Stimulated activated CD8-positive, alpha-beta memory T cell treated with anti-CD3 and anti-CD28 coated beads, Interleukin-15, amount 100 ng/mL, for 48 hours (primary cell): ENCODE measurements at places on chromosomes 5 and 9.

- DNase-seq: no peak
Measured at GRCh38 chr9:38108326-38108725, 39.3 kb upstream of the SHB start.

DNA sequence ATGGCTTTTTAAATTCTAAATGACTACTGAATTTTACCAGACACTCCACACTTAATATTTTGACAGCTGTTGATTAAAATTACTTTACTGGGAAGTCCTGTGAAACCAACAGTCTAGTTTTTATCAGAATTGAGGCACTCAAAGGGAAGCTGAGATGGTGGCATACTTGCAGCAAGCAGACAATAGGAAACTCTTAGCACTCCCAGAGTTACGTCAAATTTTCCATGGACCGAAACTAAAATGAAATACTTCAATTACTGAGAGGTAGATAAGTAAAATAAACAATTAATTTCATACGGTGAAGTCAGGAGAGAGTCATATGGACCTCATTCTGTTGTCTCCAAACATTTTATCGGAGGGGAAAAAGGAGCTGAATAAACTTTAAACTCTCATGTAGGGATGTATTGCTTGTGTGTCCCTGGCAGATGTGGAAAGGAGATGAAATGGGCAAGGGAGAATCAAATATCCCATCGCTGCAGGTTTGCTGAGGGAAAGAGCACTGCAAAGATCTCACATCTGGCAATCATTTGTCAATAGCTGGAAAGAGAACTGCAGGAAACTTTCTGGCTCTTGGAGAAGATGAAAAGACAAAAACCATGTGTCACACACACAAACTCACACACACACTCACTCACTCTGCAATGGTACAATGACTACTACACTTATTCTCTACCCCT is 189.4 kb downstream of the BNC2 start:
- DNase-seq: no peak

DNA sequence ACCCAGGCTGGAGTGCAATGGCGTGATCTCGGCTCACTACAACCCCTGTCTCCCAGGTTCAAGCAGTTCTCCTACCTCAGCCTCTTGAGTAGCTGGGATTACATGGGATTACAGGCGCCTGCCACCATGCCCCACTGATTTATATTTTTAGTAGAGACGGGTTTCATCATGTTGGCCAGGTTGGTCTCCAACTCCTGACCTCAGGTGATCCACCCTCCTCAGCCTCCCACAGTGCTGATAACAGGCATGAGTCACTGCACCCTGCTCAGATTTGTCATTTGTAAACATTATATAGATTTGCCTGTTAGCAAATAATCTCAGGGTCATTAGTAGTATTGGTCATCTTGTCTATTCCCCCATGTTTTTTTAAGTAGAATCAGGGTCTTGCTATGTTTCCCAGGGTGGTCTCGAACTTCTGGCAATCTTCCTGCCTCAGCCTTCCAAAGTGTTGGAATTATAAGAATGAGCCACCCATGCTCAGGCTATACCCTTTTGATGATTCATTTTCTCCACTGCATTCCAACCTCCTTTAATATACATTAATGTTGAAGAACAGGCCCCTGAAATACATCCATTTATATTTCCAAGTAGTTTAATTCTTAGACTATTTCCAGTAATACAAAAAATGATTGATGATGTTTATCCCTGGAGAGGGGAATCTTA is 17.3 kb downstream of the CENPH start:
- DNase-seq: no peak

GRCh38 chr5:139635606-139636206 is 12.4 kb upstream of the CXXC5 start:
- no peak for DNase-seq

DNA sequence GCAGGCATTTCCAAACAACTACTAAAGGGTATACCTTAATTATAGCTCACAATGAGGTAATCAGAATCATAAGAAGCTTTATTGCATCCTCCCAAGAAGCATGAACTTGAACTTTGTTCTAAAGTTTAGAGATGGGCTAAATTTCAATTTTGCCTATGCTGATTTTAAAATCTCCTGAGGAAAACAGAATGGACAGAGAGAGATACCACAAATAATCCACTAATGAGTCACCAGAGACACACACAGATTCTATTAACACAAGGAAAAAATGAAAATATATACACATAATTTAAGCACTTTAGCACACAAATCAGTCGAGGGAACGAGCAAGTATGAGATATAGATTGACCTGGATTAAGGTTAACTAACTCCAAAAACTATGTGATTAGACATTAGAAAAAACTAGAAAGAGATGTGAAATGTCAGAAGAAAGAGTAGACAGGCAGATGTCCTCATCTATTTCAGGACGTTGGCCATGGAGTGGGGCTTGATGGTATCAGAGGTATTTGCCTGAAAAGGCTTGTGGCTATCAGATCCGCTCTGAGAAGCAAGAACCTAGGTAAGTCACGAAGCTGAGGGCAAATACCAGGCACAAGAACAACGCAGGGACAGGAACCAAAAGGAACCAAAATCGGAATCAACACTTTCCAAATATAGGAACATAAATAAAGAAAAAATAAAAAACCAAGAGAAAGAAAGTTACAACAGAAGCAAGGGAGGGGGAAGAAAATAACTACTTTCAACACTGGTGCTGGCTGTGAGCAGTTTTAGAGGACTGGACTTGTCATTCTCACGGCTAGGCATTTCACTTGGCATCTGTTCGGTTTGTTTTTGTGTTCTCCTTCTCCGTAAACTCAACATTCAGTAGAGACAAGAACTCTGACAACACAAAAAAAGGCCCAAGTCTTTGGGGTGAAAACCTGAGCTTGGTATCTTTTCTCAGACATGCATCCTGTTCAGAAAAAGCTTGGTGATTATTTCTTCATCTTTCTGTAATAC is 294.6 kb upstream of the PUM3 start:
- no peak for DNase-seq

DNA sequence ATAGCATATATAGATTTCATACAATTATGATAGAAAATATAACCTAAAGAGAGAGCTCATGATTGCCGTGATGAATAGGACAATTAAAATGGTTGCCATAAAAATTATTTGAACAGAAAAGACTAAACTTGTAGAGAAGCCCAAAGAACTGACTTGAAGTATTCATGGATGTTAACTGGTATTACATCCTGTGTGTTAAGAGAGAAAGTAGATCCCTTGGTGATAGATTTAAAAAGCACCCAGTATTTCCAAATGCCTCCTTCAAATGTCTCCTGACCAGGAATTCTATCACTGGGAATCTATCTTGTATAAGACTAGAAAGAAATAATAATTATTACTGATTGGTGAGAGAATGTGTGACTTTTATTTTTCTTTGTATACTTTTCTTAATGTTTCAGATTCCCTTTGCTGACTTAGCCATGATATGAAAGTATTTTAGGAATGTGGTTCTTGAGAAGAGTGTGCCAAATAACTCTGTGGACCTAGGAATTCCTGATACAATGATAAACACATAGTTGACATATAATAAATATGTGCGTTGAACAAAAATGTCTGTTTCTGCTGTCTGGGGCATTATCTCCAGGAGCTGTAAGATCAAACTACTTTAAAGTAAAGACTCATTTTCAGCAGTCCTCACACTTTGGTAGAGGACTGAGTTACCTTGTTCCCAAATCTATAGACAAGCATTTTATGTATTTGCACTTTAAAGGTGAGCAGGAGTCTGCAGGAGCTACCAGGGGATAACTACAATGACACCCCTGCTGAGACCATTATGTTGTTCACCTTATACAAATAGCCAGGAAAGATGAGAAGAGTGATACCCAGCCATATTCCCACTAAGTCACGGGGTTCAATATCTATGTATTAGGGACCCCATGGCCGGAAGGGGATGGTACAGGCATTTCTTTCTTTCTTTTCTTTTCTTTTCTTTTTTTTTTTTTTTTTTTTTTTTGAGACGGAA is 211.1 kb upstream of the TLE4 start:
- DNase-seq: no peak

DNA sequence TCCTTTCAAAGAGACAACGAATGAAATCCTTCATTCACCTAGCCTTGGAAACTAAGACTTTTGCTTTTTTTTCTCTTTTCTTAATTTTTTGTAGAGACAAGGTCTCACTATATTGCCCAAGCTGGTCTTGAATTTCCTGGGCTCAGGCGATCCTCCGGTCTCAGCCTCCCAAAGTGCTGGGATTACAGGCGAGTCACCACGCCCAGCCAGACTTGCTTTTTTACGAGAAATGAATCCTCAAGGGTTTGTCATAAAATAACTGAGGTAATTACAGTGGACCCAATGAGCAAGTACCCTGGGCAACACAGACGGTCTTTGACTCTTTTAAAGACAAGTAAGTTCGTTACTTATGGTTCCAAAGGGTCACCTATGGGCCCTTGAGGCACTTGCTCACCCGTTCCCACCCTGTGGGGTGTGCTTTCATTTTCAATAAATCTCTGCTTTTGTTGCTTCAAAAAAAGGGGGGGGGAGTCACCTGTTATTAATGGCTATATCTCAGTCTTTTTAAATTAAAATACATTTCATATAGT is 70.4 kb downstream of the TRPM6 start:
- DNase-seq: no peak

DNA sequence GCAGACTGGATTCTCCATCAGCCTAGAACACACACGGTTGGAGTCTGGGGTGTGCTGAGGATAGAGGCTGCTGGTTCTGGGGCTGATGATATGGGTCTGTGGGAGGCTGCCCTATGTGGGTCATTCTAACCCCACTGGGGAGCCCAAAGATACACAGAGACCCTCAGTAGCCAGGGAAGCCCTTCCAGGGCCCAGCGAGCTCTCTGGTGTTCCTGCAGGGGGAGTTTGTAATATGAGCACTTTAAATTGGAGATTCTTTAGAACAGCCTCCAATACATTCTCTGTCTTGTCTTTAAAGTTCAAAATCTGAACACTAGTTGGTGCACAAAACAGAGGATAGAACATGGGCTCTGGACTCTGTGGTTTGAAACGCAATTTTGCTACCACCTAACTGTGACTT is 2.4 kb downstream of the ACTL7A start:
- DNase-seq: no peak

- no peak for DNase-seq
Measured at GRCh38 chr5:1474183-1474839, 29.1 kb upstream of the SLC6A3 start.

- DNase-seq: no peak
Measured at GRCh38 chr5:42520957-42521356, 97.7 kb downstream of the GHR start.

GRCh38 chr9:76415154-76415553 is 20.9 kb upstream of the RFK start:
- DNase-seq: no peak

GRCh38 chr5:173495225-173495904 is 121.1 kb downstream of the BOD1 start:
- DNase-seq: no peak

- peak; percentile 61 for DNase-seq
Measured at GRCh38 chr5:139746691-139747582, 48.7 kb upstream of the PSD2 start.

GRCh38 chr9:22079873-22080341 is 70.8 kb upstream of the CDKN2B start:
- DNase-seq: peak; percentile 36

GRCh38 chr9:77514886-77515711 is 133.0 kb downstream of the GNA14 start:
- no peak for DNase-seq

DNA sequence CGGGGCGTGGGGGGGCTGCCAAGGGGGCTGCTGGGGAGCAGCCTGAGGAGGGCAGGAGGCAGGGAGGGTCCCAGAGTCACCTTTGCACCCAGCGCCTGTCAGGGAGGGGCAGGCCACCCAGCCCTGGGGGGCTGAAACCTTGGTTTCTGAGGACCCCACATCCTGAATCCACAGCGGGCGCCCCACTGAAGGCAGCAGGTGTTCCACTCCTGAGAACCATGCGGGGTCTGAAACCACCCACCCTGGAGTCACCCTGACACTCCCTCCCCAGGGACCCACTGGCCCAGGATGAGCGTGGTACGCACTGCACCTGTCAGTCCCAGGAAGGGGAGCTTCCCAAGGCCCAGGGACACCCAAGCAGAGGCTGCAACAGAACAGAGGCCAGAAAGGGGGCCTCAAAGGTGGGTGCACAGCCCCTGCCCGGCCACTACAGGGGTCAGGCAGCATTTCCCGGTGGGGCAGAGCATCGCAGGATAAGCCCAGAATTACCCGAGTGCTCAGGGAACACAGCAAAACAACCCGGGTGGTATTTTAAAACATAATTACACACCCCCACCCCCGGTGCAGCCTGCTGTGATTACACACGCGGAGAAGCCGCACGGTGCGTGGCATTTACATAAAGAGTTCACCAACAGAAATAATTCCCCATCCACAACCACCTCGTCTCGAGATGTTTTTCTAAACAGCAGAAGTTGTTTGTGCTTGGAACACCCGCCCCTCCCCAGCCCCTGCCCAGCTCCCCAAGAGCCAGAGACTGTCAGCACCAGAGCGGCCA is 57.3 kb upstream of the UBAC1 start:
- no peak for DNase-seq

GRCh38 chr9:130780865-130781504 is 54.1 kb upstream of the ABL1 start:
- no peak for DNase-seq

- DNase-seq: no peak
Measured at GRCh38 chr9:14131356-14132088, 182.4 kb downstream of the NFIB start.

GRCh38 chr9:13430368-13431221 is 151.1 kb upstream of the MPDZ start:
- DNase-seq: no peak

GRCh38 chr9:84397822-84398221 is 57.3 kb upstream of the SLC28A3 start:
- no peak for DNase-seq

GRCh38 chr9:18154661-18155060 is 319.3 kb upstream of the ADAMTSL1 start:
- DNase-seq: no peak

DNA sequence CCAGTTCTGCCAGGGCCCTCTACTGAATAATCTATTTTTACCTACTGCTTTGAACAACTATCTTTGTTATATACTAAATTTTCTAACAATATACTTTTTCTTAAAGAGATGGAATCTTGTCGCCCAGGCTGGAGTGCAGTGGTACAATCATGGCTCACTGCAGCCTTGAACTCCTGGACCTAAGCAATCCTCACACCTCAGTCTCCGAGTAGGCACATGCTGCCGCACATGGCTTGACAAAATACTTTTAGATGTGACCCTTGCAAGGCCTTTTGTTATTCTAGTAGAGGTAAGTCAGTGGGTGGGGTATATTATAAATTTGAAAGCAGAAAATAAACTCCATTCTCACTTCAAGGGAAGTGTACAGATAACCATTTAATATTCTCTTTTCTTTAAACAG is 7.9 kb downstream of the GOLM1 start:
- no peak for DNase-seq

- DNase-seq: no peak
Measured at GRCh38 chr5:137144656-137145055, 354.5 kb downstream of the SPOCK1 start.
